ENCODE measurements at places on chromosomes 3 and 15.

DNA sequence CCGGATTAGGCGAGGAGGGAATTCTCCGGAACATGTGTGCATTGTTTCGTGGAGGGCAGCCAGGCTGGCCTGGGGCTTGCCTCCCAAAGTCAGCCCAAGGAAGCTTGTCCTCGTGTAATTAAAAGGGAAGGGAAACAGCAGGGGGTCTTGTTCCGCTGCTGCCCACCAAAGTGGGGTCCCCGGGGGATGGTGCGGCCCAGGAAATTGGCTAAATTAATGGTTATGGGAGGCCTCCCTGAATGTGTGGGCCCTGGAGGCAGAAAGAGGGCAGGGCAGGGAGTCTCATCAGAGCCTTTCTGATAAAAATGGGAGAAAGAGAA, 118.1 kb downstream of the OPA1 start:
- no peak for DNase-seq

- DNase-seq, result no peak
These were observed 3.0 kb upstream of the TLE3 start for GRCh38 chr15:70100474-70101341.

DNA sequence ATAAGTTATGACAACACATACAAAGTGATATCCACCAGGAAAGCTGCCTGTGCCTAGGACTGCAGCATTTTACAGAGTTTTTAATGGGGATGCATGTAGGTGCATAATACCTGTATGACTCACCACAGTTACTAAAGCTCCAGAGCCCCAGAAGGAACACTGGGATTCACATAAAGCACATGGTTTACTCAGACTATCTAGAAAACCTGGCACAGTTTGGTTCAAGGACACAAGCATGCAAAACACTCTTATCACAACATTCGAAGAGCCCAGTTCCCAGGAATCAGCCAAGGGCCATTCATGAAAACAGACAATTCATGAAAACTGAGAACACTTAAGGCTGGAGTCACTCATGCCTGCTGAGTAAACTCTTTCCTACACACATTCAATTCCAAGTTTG, 261.0 kb downstream of the PYDC2 start:
- no peak for DNase-seq

DNA sequence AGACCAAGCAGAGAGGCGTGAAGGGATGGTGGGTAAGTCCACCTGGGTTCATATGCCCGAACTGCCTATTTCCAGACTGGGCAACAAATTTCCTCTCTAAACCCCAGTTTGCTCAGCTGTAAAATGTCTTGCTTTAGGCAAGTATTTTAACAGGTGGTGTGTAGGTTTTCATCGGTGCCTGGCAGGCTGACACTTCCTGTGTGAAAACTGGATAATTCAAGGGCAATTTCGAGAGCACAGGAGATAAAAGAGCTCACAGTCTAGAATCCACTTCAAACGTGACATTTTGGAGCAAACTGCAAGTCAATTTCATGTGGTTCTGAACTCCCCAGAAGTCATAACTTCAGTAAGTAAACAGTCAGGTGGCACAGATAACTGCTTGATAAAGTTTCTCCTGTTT, 112.2 kb downstream of the OXNAD1 start:
- no peak for DNase-seq

DNA sequence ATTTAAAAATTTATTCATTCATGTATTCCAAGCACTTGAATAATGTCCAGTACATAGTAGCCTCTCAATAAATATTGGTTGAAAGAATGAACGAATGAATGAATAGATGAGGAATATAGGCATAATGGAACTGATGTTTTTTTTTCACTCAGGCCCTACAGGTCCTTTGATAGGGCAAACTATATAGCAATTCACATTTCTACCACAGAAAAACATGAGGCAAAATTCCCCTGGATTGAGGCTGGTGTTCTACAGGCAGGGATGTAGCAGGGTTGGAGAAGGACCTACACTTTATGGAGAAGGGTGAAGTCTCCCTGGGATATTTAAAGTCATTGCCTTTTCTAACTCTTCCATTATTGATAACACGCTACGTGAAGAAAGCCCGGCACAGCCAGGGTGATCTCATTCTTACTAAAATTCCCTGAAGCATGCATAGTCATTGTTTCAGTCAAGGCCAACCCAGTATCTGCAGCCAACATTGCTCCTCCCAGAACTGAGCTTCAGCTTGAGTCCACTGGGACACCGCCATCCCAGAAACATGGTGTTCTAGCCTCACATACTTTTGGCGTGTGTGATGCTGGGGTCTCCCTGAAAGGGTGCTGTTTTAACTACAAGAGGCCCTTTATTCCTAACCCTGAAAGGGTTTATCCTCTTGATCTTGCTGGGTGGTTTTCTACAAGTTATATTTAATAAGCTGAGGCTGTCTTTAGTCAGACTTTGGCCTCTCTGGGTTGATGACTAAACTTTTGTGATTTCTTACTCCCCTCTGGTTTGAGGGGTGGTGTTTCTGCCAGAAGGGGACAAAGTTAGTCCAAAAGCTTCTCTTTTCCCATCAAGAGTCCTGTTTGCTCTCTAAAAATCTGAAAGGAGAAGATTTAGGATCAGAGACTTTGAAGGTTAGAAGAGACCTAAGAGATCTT, 25.9 kb upstream of the FBN1 start:
- no peak for DNase-seq

Measured in RWPE2 (cell line).